ENCODE measurements at places on chromosomes 5 and 9.

DNA sequence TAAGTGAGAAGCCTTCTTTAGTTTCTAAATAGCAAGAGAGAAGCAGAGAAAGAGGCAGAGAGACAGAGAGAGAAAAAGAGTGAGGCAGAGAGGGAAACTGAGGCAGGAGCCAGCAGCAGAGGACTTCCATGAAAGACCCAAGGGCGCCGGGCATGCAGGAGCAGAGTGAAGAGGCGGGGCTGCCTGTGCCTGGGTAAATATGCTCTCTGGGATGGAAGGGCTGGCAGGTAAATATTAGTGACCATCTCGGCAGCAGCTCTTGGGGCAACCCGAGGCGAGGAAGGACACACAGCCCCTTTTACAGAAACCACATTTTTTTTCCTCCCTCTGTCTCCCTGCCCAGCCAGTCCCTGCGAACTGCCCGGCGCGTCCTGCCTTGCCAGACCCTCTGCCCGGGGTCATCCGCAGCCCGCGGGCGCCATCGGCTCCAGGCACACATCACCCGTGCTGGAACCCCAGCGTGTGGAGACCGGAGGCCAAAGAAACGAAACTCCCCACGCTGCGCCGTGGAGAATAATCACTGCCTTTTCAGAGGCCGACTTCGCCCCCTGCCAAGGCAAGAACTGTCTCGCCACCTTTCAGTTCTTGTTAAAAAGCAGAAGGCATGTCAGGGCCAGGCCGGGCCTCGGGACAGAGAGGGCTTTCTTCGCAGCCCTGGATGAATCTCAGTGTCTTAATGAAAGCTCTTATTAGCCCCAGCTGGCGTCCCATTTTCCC, 61.3 kb downstream of the BOD1 start:
- no peak for DNase-seq

- no peak for DNase-seq
These were observed 56.9 kb upstream of the MTMR12 start for GRCh38 chr5:32369542-32370155.

- DNase-seq = no peak
These were observed 29.6 kb upstream of the TAF1L start for GRCh38 chr9:32665101-32665500.

GRCh38 chr9:130266236-130267098, 907 bp downstream of the HMCN2 start:
- no peak for DNase-seq

- DNase-seq = peak; percentile 50
These were observed 6.7 kb downstream of the INIP start for GRCh38 chr9:112711050-112711689.

- no peak for DNase-seq
These were observed 51.3 kb upstream of the GRIA1 start for GRCh38 chr5:153439130-153439529.

DNA sequence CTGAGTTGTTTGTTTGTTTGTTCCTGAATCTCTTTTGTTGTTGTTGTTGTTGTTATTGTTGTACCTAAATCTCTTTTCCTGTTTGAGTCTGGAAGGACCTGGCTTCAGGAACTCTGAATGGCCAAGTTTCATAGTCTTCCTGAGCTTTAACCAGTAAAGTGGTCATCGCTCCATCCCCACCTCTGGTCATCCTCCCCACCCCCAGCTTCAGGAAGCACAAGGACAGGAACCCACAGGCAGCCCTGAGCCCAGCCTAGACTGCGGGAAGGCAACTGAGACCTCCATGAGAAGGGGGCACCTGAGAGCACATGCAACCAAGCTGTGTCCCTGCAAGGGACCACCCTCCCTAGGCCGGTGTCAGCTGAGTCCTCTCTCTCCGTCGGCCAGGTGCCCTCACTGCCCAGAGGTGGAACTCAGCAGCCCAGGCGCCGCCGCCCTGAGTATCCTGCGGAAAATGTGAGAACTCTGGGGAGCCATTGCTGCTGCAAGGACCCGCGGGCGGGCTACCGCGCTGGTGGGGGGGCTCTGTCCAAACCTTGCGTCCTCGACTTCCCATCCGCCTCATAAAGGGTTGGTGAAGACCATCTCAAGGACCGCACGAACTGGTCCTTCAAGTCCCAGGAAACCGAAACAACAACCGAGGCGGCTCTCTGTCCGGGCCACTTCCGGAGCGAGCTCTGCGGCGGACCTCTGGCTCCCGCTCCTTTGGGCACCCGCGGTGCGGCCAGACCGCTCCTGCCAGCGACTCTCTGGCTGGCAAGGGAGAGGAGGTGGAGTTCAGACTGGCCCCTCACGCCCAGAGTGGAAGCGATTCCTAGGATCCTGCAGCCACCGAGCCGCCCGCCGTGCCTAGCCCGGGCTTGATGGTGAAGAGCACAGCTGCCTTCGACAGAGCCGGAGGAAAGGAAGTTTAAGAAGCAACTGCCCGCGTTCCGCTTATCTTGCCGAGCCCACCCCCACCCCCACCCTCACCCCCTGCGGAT, 4.2 kb downstream of the BARX1 start:
- DNase-seq = no peak

- no peak for DNase-seq
These were observed 668.4 kb upstream of the CDH9 start for GRCh38 chr5:27706832-27707231.

DNA sequence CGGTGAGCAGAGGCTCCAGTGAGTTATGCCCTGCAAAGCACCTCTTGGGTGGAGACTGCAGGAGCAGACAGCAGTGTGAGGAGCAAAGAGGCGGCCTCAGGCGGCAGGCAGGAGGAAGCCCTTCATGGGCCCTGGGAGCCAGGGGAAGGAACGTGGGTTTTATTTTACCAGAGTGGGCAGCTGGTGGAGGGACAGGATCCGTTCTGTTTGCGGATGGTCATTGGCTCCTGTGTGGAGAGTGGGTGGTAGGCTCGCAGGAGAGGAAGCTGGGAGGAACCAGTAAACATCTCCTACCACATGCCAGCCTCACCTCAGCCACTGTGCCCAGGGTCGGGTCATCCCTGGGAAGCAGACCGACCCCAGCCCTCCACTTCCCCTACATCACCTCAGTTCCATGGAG, 24.4 kb downstream of the HNRNPH1 start:
- no peak for DNase-seq

- no peak for DNase-seq
These were observed 183.2 kb downstream of the ACTL7B start for GRCh38 chr9:108672475-108673190.

- DNase-seq = no peak
These were observed 5.7 kb downstream of the CAMK2A start for GRCh38 chr5:150283904-150284303.

DNA sequence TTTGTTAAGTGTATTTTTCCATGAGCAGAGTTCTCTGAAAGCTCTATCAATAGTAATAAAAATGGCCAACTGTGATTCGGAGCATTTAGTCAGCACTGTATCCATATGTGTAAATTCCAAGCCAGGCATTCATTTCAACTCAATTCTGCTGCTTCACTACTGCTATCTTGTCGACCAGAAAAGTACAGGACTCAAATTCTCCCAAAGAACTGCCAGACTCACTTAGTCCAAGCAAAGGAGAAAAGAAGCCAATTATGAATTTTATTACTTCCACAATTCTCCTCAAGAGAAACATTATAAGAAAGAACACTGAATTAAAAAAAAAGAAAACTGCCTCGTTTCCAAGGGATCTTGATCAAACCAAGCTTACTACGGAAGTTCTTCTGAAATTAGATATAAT, 906.3 kb upstream of the DMAC1 start:
- DNase-seq = no peak

Measured in dermis microvascular lymphatic vessel endothelial cell (primary cell).